ENCODE measurements at places on chromosomes 2 and 18. TPM values are rescaled to one million over a fixed set of nuclear protein-coding genes. Genes with fewer than 3 reads are reported as not detected.

GRCh38 chr2:127014630-127015029, 92.3 kb downstream of the BIN1 start:
- no peak for DNase-seq

The NGEF gene
- 23.7 TPM for total RNA-seq

The CHST10 gene
- 0.50 TPM for total RNA-seq

GRCh38 chr2:64681479-64681967, 27.8 kb upstream of the SERTAD2 start:
- DNase-seq = no peak

The MARCO gene
- total RNA-seq = 38.8 TPM

The CRYGD gene
- total RNA-seq = not detected

The NMUR1 gene
- total RNA-seq = 0.30 TPM

DNA sequence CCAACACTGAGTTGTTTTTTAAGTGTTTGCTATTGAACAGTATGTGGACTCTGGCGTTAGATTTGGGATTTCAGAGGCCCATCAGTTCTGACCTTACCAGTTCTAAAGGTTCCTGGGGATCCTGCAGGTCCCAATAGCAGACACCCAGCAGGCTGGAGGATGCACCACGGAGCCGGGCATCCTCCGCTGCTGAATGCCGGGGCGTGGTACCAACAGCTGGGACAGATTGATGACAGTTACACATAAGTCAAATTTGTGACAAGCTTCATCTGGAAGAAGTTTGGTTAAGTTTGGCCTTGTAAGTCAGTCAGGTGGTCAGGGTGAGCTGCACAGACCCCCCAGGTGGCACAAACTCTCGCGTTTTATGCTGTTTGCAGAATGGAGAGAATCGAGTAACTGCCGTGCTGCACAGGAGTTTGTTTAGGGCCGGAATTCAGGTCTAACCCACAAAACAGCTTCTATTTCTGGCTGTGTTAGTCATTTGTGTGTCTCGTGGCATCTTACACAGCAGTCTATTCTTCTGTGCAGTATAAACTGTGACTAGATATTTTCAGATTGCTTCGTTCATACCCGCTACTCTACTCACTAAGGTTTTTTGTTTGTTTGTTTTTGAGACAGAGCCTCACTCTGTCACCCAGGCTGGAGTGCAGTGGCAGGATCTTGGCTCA, 19.2 kb downstream of the CTDP1 start:
- DNase-seq = no peak

DNA sequence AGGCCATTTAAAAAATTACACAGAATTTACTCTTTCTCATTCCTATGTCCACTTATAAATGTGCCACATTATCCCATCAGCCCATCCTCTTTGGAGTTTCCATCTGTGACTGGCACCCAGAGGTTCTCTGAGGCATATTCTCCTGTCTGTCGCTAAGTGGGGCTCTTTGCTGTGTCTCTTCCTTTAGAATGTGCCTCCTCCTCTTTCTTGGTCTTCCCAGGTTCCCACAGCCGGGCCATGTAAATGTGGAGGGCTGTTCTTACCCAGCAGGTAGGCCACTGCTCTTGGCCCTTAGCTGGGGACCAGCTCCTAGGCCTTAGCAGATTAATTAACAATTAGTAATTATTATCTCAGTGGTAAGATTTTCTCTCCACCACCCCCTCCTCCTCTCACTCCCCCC, 167.0 kb downstream of the INSIG2 start:
- no peak for DNase-seq

DNA sequence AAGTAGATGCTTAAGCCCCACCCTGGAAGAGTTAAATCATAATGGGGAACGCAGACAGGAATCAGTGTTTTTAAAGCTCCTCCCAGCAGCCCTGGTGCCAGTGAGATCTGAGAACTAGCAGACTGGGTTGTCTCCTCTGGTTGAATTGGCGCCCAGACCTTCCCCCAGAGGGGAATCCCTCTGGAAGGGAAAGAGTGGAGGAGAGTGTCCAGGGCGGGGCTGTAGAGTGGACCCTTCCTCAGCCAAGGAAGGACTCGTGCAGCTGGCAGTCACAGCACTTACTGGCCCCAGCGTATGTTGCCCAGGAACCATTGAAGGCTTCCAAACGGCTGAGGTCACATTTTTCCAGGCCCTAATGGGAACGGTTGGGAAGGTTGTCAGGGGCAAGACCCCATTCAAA, 62.5 kb downstream of the TGOLN2 start:
- no peak for DNase-seq

GRCh38 chr2:31202833-31203232, 14.5 kb downstream of the CAPN14 start:
- no peak for DNase-seq

The SCN3A gene
- not detected for total RNA-seq

The DHX57 gene
- 4.2 TPM for total RNA-seq

- DNase-seq = no peak
These were observed 996 bp downstream of the TGFBRAP1 start for GRCh38 chr2:105328281-105329196.

The CDK5R2 gene
- not detected for total RNA-seq

The CFC1 gene
- total RNA-seq = not detected

The ZNF514 gene
- 6.6 TPM for total RNA-seq

The RNU2-63P gene
- 1.7 TPM for total RNA-seq

DNA sequence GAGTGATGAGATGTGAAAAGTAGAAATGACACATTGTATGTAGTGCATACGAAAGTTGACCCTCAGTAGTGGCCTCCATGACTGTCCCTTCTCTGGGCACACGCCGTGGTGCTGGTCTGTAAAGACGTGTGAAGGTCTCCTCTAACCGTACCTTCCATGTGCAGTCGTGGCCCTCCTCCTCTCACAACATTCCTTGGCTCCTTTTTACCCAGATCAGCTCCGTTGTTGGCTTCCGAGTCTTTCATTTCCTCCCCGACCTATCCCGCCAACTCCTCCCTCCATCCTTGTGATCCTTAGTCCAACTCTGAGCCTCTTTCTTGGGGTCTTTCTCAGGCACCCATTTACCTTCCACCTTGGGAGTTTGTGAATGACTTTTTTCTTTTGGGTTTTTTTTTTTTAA, 160.4 kb upstream of the BCL2L11 start:
- DNase-seq = no peak

GRCh38 chr2:222976521-222977061, 75.4 kb upstream of the KCNE4 start:
- no peak for DNase-seq

The MEP1B gene
- 1.3 TPM for total RNA-seq
